ENCODE measurements at places on chromosomes 1 and 21.

DNA sequence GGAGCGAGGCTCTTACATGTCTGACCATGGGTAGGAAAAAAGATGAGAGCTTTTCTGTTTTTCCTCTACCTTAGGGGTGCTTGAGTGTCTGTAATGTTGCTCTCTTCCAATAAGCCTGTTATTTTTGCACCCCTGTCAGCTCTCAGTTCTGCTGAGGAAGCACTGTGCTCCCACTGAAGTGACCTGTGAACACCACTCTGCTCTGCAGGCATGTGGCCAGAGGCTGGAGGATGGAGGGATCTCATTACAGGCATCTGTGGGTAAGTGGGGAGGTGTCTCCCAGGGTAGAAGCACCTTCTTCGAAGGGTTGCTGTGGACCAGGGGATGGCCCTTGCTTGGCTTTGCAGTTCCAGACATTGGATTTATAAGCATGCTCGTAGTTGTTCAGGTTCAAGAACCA, 56.8 kb upstream of the RBM15 start:
- DNase-seq, result no peak

GRCh38 chr1:100604372-100604771, 66.4 kb downstream of the GPR88 start:
- DNase-seq, result no peak

GRCh38 chr1:98325646-98326440, 335.7 kb upstream of the SNX7 start:
- DNase-seq, result peak; percentile 98

GRCh38 chr1:36217670-36218069, 6.6 kb upstream of the THRAP3 start:
- no peak for DNase-seq

- DNase-seq, result no peak
Observed at GRCh38 chr1:229271448-229272159, 693 bp downstream of the RAB4A start.

GRCh38 chr21:46002841-46003574, 21.4 kb downstream of the COL6A1 start:
- no peak for DNase-seq

DNA sequence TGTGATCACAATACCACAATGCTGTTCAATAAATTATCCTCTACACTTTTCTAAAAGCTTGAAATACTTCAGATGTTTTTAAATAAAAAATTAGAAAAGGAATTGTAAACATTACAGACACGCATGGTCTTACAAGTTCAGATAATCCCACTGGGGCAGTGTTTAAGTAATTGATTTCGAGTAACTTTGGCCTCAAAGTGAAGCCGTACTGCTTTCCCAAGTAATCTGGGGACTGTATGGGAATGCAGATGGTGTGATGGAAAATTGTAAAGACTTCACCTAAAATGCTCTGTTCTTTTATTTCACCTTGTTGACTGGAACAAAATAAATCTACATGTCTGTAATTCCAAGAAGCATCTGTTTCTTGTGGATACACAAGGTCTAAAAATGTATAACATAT, 401.7 kb upstream of the LYPLAL1 start:
- DNase-seq, result no peak

DNA sequence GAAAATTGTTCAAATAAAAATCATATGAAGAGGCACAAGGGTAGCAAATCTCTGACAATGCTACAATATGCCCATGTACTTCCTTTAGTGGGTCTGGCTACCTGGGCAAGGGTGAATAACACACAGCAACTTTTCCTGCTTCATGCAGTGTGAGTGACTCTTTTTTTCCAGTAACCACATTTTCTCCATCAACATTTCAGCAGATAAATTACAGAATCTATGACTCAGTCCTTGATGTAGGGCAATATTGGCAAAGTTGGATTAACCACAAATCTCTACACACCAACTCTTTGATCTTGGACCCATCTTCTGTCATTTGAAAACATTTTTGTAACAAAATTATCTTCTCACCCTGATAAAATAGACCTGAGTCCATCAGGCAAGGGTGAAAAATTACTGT, 31.7 kb downstream of the ERICH3 start:
- DNase-seq, result no peak

All from HS-27A (cell line).